ENCODE measurements at places on chromosomes 2 and 18.

- DNase-seq: no peak
Observed at GRCh38 chr2:200373973-200374416, 67.5 kb downstream of the SPATS2L start.

DNA sequence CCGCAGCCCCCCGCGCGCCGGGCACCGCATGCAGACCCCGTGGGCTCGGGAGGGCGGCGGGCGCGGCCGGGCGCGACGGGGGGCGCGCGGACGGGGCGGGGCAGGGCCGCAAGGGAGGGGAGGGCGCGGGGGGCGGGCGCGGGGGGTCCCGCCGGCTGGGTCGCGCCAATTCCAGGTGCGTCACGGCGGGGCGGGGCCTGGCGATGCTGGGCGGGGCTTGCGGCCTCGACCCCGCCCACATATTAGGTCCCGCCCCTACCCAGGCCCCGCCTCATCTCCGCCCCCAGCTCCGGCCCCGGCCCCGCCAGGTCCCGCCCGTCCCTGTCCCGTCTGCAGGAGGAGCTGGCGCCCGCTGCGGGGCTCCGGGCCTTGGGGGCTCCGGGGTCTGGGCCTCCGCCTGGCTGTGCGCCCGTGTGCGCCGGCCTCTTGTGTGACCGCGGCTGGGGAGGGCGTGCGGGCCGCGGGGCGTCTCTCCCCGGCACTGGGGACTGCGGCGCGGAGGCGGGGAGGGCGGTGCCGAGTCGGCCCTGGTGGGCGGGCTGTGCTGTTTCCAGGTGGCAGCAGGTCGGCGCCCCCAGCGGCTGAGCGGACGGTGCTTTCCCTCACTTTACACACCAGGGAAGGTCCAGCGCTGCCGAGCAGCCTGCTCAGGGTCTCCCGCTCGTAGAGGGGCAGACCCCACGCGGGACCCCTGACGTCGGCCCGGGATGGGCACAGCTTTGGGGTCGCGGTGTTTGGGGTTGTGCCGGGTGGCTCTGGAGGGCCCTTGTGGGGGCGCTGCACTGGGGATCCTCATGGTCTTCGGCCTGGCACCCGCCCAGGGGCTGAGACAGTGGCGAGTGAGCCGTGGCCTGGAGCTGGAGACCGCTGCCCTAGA, 554 bp downstream of the ING5 start:
- DNase-seq: peak; percentile 61

DNA sequence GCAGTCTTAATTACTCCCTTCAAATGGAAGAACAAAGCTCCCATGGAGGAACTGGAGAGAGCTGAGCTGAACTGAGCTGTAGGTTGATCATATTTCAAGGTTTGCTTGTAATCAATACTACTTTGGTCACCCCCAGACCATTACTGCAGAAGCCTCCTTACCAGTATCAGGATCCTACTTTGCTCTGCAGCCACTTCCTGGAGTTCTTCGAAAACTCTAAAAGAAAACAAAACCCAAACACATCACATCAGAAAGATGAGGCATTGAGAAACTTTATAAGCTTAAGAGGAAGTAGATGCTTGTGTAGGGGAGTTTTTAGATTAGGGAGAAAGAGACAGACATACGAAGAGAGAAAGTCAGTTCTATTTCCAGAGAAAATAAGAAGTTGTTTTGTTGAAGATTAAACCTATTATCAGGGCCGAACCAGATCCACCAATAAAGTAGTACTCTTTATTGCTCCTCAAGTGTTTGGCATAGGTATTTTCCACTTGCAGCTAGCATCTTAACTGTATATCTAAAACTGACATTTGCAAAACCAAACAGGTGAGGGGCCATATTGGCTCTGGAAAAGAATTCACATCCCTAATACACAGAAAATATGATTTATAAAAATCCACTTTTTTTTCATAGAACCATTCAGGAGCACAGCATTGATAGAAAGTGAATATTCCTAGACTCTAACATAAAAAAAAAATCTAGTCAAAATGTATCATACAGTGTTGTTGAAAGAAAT, 166.9 kb upstream of the KLF7 start:
- DNase-seq: no peak

DNA sequence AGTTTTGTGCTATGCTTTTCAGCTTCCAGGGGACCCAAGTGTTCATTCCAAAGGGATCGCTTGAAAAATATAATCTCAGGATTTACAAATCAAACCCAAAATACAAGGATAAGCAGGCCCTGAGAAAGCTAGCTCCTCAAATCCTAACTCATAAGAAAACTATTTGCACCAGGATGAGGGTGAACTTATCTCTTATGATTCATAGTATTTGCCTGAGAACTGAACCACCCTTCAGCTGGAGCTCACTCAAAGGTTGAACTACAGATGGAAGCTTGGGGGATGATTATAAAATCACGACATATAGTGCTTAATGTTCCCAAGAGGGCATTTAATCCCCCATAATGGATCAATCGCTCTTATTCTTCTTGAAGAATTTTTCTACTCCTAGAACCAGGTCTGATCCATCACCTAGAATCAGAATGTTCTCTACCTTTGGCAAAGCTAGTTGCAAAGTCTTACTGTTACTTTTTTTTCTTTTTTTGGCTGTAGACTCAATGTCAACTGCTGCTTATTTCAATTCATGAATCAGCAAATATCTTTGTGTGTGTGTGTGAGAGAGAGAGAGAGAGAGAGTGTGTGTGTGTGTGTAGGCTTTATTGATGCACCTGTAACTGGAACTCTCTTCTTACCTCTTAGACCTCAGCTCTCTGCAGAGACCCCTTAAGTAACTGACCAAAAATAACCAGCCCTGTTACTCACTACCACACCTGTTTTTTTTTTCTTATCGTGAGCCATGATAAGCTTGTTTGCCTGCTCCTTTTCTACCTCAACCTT, 44.8 kb downstream of the ARL4C start:
- peak; percentile 46 for DNase-seq

GRCh38 chr2:67824186-67824585, 238.6 kb downstream of the C1D start:
- DNase-seq: no peak

- DNase-seq: no peak
Observed at GRCh38 chr18:73850782-73851181, 296.9 kb downstream of the FBXO15 start.

DNA sequence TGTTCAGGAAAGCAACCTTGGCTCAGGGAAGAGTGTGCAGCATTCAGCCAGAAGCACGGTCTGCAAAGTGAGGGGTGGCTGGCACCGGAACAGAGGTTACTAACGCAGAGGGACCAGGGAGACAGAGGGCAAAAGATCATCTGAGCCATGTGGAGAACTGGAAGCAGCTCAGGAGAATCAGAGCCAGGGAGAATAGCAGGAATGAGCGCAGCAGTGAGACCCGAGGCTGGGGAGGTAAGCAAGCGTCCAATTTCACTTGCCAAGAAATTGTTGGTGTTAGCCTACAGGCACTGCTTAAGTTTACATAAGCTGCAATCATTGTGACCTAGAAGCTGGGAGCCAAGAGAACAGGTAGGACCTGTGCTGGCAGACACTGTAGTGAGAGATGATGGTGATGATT, 372.6 kb upstream of the POU3F3 start:
- no peak for DNase-seq

DNA sequence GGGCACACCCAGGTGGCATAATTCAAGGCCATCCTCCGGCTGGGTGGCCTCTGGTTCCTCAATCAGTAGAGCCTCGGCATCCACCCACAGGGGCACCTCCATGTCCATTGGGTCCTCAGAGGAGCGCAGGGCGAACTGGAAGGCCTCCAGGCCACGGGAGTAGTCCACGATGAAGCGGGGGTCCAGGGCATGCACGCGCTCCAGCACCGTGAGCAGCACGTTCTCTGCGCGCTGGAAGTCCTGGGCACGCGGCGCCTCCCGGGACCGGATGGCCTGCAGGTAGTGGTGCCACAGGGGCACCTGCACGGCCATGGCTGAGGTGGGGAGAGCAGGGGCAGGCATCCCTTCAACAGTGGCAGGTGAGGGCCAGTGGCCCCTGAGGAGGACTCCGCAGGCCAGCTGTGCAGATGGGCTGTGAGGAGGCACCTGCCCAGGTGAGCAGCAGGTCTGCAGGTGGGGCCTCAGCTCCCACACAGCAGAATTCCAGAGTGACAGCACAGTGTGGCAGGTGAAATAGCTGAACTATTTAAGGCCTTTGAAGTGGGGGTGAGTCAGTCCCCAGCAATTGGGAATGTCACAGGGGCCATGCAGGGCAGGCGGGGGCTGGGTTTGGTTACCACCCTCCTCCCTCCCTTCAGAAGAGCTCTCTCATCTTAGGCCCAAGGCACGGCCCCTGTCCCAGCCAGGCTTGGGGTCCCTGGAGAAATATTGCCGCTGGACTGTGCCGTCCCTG, at the start of gene MAB21L4:
MAB21L4 (minus strand) TSS at position 501 of the 733 bp plus-strand sequence; CDS start at position 342, 159 bp downstream.
- no peak for DNase-seq

DNA sequence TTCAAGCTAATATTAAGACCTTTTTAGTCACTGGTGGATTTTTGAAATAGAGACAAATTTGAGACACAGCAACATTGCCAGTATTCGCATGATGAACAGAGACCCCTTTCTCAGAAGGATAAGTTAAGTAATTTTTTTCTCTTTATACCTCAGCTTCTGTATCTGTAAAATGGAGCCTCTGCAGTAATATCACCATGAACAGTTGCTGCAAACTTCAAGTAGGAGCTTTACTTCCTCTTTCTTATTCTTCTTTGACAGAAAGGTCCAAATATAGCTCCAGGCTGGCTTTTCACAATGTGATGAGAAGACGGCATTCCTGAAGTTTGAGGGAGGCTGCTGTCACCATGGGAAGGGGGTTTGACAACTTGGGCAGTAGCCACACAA, 158.7 kb downstream of the TDRD15 start:
- DNase-seq: no peak

GRCh38 chr2:211724933-211725332, 813.7 kb downstream of the ERBB4 start:
- no peak for DNase-seq

- peak; percentile 95 for DNase-seq
Observed at GRCh38 chr2:181810823-181811695, 80.5 kb upstream of the ITPRID2 start.

DNA sequence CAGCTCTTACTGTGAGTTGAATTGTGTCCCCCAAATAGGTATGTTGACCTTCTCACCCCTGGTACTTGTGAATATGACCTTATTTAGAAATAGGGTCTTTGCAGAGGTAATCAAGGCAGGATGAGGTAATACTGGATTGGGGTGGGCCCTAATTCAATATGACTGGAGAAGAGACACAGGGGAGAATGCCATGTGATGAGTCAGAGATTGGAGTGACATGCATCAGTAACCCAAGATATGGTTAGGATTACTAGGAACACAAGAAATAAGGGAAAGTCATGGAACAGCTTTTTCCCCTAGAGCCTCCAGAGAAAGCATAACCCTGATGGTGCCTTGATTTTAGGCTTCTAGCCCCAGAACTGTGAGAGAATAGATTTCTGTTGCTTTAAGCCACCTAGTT, 37.0 kb upstream of the ATP5MC3 start:
- no peak for DNase-seq

GRCh38 chr18:23487738-23488570, 15.4 kb upstream of the RMC1 start:
- DNase-seq: no peak

- DNase-seq: no peak
Observed at GRCh38 chr2:191363267-191363666, 118.1 kb downstream of the MYO1B start.

DNA sequence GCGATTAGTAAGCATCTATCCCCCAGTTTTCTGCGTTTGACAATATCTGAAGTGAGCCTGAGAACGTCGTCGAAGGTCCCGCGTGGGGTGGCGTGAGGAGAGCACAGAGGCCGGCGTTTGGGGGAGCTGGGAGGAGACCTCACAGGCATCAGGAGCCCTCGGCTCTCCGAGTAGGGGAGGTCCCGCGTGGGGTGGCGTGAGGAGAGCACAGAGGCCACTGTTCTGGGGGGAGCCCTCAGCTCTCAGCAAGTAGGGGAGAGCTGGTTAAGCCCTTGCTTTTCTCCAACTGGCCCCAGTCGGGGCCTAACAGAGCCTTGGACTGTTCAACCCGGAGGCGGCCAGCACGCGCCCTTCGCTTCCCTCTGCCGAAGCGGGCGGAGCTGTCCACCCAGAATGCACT, 134.3 kb downstream of the NFATC1 start:
- DNase-seq: no peak

DNA sequence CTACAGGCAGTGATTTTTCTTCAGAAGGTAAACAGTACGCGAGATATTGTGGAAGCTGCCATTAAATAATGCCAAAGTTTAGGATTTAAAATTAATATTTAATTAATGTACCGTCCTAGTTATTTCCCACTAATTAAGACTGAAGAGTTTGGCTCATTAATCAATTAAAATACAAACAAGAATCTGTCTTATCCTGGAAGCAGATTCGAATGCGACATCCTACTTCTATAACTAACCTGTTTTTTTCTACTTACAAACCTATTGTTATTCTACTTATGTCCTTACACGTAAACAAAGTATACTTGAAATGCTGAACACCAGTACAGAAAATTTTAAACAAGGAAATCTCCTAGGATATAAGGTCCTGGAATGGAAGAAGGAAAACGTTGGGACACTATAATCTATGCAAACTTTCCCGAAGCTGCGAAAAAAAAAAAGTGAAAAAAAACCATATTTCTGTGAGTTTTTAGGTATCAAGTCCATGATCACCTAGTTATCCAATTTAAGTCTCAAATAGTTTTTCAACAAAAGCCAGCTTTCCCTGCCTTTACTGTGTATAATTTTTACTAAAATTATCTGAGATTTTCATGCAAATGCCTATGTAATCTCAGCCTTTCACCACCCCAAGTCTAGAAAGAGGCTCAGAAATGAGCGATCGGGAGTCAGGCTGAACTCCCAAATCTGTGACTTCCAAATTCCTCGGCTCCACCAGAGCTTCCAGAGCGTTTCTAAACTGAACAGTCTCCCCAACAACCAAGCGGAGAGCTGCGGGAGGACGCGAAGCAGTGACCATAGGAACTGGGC, 1.2 kb upstream of the C2orf15 start:
- DNase-seq: peak; percentile 13

DNA sequence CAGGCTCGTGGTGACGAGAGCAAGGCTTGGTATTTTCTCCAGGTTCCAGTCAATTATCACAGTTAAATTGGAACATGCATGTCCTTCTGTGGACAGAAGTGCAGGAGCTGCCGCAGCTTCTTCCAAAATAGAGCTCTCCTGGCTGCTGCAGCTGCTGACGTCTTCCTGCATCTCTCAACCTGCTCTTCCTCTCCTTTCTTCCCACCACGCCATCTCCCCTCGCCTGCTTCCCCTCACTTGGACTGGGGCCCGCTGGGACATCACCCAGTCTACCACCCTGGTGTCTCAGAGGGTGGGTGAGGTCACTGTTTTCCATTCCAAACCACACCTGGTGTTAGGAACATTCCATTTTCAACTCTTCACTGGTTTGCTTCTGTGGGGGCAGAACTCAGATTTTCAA, 41.4 kb downstream of the SPP2 start:
- no peak for DNase-seq

DNA sequence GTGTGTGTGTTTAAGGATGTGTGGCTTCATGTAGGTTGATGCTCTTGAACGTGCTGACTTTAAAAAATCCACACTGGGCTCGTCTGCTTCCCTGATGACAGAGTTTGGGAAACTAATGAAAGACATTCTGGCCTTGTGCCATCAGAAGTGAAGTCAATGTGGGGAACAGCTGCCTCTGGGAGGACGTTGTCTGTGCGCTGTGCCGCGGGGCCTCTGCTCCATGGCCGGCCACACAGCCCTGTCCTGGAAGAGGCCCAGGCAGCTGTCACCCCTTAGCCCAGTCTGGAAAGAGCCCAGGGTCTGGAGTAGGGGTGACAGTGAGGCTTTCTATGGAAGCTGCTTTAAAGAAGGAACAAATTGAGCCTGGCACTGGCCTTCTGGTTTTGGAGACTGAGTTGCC, 155.8 kb downstream of the SH3RF3 start:
- DNase-seq: no peak

GRCh38 chr2:12434630-12435098, 282.1 kb upstream of the TRIB2 start:
- no peak for DNase-seq

GRCh38 chr2:51153236-51153635, 121.3 kb upstream of the NRXN1 start:
- DNase-seq: no peak

Data from HS-5 (cell line).